ENCODE measurements at places on chromosomes 4 and X.

- no peak for DNase-seq
These were observed 423.7 kb downstream of the PDGFC start for GRCh38 chr4:156547891-156548290.

DNA sequence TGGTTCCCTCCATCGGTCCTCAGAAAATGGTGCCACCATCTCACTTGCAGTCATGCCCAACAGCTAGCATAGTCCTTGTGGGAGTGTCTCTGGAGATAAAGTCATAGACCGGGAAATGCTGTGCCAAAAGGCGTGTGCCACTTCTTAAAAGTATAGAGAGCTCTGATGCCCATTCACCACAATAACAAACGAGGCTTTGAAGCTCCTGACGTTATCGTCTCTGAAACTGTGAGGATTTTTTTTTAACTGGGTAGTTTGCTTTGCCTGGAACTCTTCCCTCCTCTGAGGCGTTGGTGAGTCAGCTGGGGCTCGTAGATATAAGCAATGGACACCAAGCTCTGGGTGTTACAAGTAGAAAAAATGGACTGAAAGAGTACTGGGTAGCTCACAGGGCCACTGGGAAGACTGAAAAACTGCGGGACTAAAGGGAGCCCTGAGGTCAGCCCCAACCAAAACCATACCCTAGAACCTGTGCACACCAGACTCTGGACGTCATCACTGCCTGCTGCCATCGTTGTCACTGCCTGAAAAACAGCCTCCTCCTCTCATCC, 89.4 kb upstream of the TRIM2 start:
- DNase-seq = no peak

DNA sequence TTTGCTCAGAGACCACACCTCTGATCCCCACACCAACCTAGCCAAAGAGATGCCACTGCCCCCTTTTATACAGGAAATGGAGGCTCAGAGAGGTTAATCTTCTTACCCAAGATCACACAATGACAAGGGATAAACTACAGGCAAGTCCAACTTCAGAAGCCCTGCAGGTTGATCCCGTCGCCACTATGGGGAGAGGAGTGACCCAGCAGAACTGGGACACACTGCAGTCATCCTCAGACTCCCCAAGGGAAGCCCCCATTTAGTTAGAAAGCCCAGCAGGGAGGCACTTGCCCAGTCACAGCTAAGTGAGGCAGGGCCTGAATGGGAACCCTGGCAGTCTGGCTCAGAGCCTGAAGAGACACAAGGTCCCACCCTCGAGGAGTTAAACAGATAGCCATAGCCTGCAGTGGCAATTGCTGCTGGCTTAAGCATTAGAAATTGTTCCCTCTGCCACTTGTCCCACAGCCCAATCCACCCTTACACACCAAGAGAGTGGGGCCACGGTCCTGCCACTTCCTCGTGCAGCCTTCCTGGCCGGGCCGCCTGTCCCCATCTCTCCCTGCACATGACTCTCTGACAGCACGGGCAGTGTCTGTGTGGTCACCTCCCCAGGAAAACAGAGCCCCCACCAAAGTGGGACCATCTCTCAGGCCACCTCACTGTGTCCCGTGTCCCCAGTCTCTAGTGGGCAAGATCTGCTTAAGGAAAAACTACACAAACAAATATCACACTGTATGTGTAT, 2.7 kb downstream of the JAKMIP1 start:
- no peak for DNase-seq

DNA sequence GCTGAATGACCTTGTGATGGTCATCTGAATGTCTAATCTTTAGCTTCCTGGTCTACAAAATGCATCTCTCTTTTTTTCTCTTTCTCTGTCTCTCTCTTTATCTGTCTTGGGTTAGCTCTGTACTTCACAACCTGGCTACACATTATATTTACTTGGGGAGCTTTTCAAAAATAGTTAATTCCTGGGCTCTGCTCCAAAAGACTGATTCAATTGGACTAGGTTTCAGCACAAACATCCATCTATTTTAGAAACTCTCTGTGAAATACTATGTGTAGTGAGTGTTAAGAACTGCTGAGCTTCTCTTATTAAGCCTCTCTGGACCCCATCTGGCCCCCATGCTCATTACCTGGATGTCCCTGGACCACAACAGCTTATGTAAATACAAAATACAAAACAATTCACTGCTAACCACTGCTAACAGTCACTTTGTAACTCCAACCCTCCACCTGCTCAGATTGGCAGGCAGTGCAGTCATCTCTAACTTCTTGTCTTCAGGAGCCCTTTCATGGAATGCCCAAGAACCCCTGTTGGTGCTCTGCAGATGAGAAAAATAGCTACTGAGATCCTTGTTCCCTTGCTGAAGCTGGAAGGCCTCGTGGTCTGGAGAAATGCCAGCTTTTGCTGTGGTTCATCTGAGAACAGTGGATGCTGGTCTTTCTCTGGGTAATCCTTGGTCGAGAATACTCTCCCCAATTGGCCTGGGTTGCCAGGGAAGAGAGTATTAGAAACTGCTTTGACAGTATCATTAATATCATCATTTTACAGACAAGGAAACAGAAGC, 14.8 kb upstream of the BOD1L1 start:
- DNase-seq = peak; percentile 35

- DNase-seq = no peak
These were observed 511.5 kb upstream of the ATOH1 start for GRCh38 chr4:93317057-93317456.

GRCh38 chr4:34412911-34413310, 1831.4 kb downstream of the ARAP2 start:
- DNase-seq = no peak

GRCh38 chr4:152991398-152991797, 55.3 kb downstream of the FHDC1 start:
- DNase-seq = no peak

- no peak for DNase-seq
These were observed 41.0 kb upstream of the MAB21L2 start for GRCh38 chr4:150540959-150541360.
